ENCODE measurements at places on chromosomes 12 and 14.

- no peak for DNase-seq
Measured at GRCh38 chr12:82651489-82651888, 35.2 kb upstream of the TMTC2 start.

DNA sequence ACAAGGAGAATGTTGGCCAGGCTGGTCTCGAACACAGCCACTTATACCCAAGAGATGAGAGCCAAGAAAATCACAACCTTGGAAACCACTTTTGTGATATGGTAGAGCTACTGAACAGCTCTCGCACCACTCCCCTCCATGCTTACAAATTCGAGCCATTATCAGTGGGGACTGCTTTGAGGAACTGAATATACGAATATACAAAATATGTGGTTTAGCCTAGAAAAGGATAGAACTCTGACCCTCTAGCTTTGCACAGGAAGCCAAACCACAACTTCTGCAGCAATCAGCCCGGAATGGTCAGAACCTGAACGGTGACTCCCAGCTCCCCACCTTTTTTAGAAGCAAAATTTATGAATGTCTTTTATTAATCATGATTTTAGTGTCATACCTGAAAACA lies 129.8 kb upstream of the TMEM132C start:
- DNase-seq: no peak

GRCh38 chr12:127126260-127126628 lies 1140.7 kb upstream of the TMEM132C start:
- no peak for DNase-seq

- DNase-seq: no peak
Measured at GRCh38 chr12:28223025-28223554, 32.8 kb downstream of the CCDC91 start.

DNA sequence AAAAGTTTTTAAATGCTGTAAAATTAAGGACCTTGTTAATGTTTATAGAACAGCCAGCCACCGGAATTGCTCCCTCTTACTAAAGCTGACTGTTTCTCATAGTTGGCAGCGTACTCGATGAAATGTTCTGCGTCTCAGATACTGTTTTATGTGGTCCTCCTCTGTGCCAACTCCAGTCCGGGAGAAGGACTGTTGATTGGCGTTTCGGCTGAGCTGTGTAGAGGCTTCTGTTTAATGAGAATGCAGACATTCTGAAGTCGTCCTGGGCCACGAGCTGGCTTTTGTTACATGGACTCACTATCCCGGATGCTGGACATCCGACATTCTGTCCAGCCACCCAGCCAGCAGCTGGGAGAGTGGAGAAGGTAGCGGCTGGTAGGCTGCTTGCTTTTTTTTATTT lies 75.4 kb downstream of the WDR20 start:
- DNase-seq: no peak

DNA sequence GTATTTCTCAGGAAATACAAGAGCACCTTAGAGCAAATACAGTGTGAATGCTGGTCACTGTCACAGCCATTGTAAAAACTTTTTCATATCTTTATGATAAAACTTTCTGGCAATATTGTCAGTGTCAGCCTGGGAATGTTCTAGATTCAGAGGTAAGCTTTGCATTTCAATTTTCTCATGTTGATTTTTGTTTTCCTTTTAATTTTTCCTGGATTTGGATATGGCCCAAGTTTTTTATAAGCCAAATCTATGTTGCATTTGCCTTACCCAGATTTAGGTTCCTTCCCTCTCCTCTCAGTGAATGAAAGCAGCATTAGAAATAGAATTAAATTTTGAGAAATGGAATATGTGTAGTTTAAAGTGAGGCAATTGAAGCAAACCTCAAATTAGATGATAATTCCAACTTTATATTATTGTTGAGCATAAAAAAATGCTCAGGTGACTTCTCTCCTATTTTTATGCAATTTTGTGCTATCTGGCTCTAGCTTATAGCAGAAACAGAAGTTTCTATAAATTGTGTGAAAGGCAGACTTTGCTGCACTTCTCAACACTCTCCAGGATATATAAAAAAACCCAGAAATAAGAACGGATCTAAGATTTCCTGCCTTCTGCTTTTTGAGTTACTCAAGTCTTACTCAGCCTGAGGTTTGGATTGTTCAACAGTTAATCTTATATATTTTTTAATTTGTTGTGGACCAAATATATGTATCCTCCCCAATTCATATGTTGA lies 368.2 kb upstream of the PRICKLE1 start:
- no peak for DNase-seq

- DNase-seq: no peak
Measured at GRCh38 chr12:12380949-12381593, 24.2 kb downstream of the BORCS5 start.

DNA sequence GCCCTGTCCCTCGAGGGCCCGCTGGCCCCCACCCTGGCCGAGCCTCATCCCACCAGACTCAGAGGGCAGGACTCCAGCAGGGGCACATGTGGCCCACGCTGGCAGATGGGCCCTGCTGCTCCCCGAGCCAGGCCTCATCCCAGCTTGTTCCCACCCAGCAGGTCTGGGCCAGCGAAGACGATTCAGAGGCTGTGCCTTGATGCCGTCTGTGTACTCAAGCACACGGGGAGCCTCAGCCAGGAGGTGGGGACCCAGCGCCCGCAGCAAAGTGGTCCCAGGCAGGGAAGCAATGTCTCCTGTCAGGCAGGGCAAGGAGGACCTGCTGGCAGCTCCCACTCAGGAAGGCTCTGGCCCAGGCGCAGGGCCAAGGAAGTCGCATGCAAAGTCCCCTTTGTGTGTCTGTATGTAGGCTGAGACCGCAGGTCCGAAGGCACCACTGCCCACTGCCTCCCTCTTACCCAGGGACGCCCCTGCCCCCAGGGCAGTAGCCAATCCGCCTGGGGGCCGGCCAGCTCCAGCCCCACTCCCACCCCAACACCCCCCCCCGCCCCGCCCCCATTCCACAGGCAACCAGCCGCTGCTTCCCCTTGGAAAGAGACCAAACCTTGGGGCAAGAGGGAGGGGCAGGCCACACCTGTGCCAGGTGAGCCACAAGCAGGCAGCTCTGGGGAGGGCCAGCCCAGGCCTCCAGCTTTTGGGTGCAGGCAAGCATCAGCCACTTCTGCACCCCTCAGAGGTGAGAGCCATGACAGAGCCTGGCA lies 9.4 kb downstream of the DEGS2 start:
- no peak for DNase-seq

GRCh38 chr12:12896260-12896659 lies 4.9 kb downstream of the GPRC5A start:
- DNase-seq: no peak

GRCh38 chr12:57135527-57136326 lies 7.4 kb downstream of the LRP1 start:
- peak; percentile 81 for DNase-seq

DNA sequence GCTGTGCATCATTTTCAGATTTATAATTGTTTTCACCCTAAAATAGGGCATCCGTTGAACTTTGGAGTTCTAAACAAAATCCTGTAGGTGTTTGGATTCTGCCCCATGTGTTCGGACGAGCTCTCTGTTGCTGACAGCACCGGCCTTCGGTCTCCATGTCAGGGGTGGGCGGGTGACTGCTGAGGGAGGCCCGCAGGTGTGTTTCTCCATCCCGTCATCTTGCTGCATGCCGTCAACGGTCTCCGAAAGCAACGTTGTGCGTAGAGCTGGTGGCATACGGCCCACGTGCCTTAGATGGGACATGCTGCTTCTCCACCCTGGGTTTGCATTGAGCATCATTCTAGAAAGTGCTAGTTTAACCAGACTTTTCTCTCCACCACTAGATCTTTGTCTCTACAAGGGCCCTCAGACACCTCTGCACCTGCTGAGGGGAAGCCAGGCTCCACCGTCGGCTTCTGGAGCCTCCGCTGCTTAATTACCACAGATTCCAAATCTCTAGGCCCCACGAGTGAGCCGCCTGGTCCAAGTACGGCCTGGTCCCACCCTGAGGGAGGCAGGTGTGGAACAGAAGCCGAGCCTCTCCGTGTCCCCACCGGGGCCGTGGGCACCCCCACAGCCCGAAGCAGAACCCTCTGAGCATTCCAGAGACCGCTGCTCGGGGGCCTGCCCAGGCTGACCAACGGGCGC lies 15.7 kb upstream of the AMN start:
- DNase-seq: no peak

DNA sequence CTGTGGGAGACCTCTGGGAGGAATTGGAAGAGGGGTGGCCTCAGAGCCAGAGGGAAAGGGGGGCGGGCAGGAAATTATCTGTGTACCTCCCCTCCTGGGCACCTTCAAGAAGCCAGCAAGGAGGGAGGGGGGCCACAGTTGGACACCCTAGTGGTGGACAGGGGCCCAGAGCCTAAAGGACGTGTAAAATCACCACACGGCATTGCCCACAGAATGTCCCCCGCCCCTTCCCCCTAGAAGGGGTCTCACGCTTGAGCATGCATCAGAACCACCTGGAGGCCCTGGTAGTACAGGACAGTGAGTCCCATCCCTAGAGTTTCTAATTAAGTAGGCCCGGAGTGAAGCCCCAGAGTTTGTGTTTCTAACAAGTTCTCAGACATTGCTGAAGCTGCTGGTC lies 8.2 kb downstream of the ENDOU start:
- no peak for DNase-seq

DNA sequence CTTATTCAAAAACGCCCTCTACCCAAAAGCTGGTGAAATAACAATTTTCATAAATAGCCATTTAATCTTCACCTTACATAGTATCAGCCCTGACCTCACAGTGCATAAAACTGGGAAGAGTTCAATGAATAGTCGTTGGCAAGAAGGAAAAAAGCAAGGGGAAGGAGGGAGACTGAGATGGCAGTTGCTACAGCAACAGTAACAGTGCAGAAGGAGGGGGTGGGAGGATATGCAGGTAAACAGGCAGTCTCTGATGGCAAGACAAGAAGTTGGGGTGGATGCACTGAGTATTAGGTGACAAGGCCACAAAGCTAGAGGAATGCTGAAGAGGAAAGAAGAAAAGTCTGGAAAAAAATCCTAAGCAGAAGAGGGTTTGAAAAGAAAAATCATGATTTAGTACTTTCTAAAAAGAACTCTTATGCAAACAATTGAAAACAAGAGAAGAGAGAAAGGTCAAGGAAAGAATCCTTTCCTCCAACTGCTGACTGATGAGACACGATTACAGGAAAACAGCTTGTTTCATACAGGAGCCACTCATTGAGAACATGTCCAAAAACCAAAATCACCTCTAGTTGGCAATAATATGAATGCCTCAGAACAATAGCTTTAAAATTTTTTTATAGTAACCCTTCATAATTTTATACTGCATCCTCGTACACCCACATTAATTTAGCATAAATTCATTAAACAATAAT lies 56.0 kb downstream of the DCAF5 start:
- DNase-seq: no peak

GRCh38 chr12:124919521-124920352 lies 5.3 kb upstream of the UBC start:
- no peak for DNase-seq

DNA sequence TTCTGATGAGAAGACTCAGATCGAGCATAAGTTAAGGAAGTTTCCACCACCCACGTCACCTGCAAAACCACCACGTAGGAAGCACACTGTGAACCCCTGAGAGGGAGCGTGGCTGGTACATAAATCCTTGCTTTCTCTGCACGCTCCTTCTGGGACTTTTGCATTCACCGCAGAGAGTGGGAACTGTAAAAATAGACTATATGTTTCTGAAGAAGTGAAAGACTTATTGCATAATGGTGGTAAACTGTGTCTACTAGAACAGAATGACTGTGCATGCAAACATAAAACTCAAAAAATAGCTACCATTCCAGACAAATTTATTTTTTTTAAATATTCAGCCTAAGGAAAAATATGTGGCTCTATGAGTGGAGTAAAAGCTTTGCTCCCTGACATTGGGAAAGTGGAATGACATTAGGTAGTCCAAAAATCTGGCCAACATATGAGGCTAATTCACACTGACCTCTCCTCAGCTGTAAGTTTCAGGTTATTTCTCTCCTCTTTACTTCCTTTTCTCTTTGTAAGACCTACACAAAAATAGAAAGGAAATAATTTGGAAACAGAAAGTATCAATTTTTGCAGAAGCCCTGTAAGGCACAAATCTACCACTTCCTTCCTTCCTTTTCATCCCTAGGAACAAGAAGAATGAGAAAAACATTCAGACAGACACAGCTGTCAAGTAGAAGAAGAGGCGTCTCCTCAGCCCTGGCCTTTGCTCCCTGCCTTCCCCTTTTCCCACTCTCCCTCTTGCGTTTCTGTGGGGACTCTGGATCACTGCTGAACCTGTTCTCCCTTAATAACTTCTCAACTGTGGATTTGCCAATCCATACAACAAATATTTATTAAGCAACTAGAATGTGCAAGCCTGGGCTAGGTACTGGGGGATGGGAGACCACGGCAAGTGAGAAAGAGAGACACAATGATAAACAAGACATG lies 264.3 kb upstream of the FOXN3 start:
- no peak for DNase-seq

DNA sequence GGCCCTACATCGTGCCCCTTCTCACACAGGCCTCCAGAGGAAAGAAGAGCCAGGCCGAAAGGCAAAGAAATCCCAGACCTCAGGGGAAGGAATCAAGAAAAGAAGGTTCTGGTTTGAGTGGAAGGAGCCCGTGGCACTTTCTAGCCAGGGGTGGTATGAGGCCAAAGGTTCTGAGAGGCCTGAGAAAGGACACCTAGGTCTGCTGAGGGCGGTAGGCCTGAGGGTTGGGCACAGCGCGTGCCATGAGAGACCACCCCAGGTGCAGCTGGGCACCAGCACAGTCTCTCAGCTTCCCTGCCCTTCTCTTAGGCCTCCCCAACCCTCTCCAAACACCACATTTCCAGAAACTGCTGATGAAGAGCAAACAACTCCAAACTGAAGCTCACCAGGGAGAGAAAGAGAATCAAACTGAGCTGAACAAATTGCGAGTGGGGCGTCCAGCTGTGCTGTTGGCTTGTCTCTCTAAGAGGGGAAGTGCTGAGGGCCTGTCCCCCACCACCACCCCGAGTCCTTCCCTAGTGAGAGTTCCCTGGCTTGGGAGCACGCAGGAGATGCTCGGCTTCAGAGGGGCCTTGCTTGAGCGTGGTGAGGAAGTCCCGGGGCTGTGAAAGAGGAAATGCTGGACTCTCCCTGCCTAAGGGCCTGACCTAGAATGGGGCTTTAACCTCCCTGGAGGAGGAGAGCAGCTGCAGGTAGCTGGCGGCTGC lies 184.8 kb downstream of the ZFP36L1 start:
- peak; percentile 55 for DNase-seq
